ENCODE measurements at places on chromosomes 2 and 18.

DNA sequence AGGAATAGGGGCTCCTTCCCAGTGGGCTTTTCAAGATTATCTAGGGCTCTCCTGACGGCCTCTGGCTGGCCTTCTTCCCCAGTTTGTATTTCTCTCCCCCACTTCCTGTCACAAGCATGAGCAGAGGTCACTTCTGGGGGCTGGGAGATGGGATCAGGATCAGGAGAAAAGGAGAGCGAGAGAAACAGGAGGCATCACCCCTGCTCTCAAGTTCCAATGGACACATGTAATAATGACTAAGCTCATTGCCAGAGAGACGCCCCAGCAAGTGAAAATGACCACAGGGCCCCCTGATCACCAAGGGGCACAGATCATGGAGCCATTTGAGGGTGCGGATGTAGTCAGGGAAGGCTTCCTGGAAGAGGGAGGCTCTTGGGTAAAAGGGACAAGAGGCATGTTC lies 92.1 kb downstream of the SMAD7 start:
- no peak for DNase-seq

GRCh38 chr2:178469219-178469849 lies 9.1 kb downstream of the FKBP7 start:
- no peak for DNase-seq

DNA sequence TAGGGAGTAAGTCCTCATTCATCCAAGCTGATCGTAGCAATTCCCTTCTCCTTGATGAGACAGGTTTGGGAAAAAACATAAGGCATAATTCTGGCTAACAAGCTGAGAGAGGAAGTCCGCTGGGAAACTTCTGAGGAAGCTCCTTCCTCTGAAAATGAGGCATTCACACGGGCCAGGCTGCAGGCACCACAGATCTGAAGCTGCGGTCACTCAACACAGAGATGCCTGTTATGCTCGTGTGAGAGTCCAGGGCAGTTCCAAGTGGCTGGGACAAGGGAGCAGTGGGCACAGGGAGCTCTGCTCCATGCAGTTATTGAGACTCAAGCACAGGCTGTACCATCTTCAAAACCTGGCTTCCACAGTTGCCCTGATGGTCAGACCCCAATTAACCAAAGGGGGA lies 200.9 kb upstream of the ID2 start:
- DNase-seq = no peak

DNA sequence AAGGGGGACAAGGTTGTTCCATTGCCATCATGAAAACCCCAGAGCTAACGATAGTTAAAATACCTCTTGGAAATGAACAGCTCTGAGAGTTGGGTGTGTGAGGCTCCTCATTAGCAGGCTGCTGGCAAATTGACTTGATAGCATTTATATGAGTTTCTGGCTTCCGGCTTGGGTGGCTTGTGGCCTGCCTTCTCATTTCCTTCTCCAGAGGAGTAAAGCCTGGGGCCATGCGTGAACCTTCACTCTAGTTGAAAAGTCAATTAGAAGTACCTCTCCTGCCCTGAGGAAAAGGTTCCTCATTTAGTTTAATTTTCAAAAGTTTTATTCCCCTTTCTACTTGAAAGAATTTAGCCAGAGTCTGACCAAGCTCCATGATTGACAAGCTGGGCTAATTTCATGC lies 67.1 kb downstream of the MGAT5 start:
- peak; percentile 54 for DNase-seq

GRCh38 chr18:5416112-5416511 lies 120.6 kb upstream of the ZBTB14 start:
- DNase-seq = no peak

DNA sequence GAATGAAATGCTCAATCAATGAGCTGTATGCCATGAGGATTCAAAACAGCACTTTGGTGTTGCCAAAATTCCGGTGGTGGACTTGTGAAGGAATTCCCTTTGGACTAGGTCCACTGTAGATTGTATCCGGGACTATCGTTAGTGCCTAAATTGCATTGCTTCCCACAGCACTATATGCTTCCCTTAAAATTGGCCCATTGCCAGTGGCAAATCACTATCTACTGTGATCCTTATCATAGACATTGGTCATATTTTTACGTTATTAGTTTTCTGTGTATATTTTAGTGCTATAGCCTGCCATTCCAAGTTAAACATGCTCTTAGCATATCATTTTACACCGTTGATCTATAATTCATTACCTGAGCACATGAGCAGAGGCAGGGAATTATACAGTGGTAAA lies 1.7 kb downstream of the PJVK start:
- DNase-seq = no peak

Measured in activated CD4-positive, alpha-beta T cell treated with anti-CD3 and anti-CD28 coated beads for 48 hours (primary cell).